ENCODE measurements at places on chromosomes 1 and 21. TPM values are rescaled to one million over a fixed set of nuclear protein-coding genes. Genes with fewer than 3 reads are reported as not detected.

DNA sequence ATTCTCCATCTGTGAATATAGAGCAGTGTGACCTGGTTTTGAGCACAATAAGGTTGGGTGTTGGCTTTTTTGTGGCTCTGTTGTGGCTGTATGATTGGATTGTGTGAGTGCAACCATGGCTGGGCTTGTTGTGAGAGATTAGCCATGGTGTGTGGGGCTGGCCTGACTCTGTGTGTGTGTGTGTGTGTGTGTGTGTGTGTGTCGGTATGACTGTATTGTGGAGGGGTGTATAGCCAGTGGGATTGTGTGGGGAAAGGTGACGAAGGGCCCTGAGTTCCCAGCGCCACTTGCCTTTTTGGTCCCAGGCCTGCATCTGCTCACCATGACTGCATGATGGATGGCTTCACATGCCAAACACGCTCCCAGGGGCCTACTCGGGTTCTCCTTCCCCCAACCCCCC lies 5.9 kb upstream of the SLC6A9 start:
- H3K4me1 ChIP-seq, result peaks cover 8% of the 10 kb centered on the region
- no peak overlapping the region for H3K27ac ChIP-seq
- no peak for DNase-seq
- H3K27me3 ChIP-seq, result peaks cover 3% of the 10 kb centered on the region
- no peaks in the 10 kb centered on the region for H3K36me3 ChIP-seq

DNA sequence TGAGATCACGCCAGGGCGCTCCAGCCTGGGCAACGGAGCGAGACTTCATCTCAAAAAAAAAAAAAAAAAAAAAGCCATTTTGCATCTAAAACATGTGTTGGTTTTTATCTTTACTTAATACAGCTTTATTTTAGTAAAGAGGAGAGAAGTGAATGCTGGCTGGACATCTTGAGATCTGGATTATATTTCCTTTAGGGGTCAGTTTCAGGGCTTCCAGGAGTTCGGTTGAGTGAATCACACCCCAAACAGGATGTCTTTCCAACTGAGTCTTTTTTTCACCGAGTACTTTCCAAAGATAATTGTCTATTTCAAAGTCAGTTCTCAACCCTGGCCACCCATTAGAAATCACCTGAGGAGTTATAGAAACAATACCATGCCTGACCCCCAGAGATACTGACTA lies 16.6 kb upstream of the IPP start:
- no peak for DNase-seq
- no peaks in the 10 kb centered on the region for H3K36me3 ChIP-seq

GRCh38 chr1:218219460-218219859 lies 65.6 kb upstream of the RRP15 start:
- no peaks in the 10 kb centered on the region for H3K36me3 ChIP-seq
- no peak for DNase-seq
- H3K4me3 ChIP-seq, result no peak overlapping the region
- no peaks in the 10 kb centered on the region for H3K4me1 ChIP-seq
- H3K27ac ChIP-seq, result no peak overlapping the region

DNA sequence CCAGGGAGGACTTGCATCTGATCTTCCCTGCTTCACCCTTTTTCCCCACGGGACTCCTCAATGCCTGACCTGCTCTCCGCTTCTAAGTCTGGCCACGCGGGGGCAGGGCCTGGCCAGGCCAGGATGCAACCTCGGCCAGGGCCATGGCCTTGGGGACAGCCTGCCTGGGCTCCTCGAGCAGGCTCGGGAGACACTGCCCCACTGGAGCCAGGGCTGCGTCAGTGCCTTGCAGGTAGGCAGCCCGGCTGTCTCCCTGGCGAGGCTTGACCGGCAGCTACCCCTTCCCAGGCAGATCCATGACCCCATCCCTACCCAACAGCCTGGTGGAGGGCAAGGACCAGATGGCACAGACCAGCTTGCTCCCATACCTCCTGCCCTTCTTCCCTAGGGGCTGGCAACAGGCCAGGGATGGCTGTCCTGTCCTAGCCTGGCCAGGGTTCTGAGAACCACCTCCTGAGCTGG lies 2.7 kb upstream of the PRDM16 start:
- no peak overlapping the region for H3K27ac ChIP-seq
- DNase-seq, result no peak
- no peaks in the 10 kb centered on the region for H3K36me3 ChIP-seq
- peaks cover 3% of the 10 kb centered on the region for H3K4me1 ChIP-seq
- no peak overlapping the region for H3K4me3 ChIP-seq

- no peak for DNase-seq
- H3K27me3 ChIP-seq, result peaks cover 18% of the 10 kb centered on the region
- no peaks in the 10 kb centered on the region for H3K36me3 ChIP-seq
- H3K27ac ChIP-seq, result no peak overlapping the region
These were observed 69.8 kb upstream of the PGBD5 start for GRCh38 chr1:230495891-230496385.

GRCh38 chr1:244106837-244107493 lies 55.9 kb downstream of the ZBTB18 start:
- DNase-seq, result no peak
- no peaks in the 10 kb centered on the region for H3K36me3 ChIP-seq
- no peak overlapping the region for H3K27ac ChIP-seq
- no peaks in the 10 kb centered on the region for H3K4me1 ChIP-seq
- H3K4me3 ChIP-seq, result no peak overlapping the region
- H3K27me3 ChIP-seq, result peaks cover 5% of the 10 kb centered on the region

- H3K4me3 ChIP-seq, result no peak overlapping the region
- H3K27me3 ChIP-seq, result peaks cover 21% of the 10 kb centered on the region
- no peaks in the 10 kb centered on the region for H3K36me3 ChIP-seq
- no peak overlapping the region for H3K27ac ChIP-seq
These were observed 41.9 kb downstream of the JUN start for GRCh38 chr1:58741678-58742553.

- peaks cover 40% of the 10 kb centered on the region for H3K4me1 ChIP-seq
- peak overlapping the region; percentile 60 for H3K4me3 ChIP-seq
- no peak for DNase-seq
- peaks cover 46% of the 10 kb centered on the region for H3K27me3 ChIP-seq
- H3K36me3 ChIP-seq, result no peaks in the 10 kb centered on the region
These were observed 485 bp downstream of the EFNA1 start for GRCh38 chr1:155127967-155128754.

Gene OR10Z1
- not detected for total RNA-seq

Gene PGLYRP3
- total RNA-seq, result not detected

All from activated CD4-positive, alpha-beta T cell treated with anti-CD3 and anti-CD28 coated beads, Interleukin-2, amount 10 ng/mL, durations not matched to agents 7 days and 5 days (primary cell).